ENCODE measurements at places on chromosomes 6 and 20.
A peak's percentile ranks its signal among the peaks of the same experiment; 100 is the strongest.

DNA sequence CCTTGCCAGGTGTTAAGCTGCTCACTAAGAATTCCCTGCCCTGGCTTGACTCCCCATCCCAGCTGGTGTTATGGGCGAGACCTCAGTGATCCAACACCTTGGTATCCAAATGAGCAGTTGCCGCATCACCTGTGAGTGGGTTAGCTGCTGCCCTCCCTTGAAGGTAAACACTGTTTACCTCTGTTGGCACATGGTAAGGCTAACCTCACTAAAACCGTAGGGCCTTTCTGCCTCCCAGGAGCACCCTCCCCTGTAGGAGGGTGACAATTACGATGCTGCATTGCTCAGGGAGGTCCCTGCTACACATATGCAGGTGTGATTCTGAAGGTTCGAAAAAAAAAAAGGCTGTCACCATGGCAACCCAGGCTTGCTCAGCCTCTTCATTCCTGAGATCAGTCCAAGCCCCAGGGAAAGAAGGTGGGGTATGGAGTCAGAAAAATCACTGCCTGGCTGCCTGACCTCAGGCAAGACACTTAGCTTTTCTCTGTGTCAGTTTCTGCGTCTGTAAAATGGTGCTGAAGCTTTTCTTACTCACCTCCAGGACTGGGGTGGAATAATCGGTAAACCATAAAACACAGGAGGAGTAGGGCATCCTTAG, 19.5 kb downstream of the PNPLA1 start:
- DNase-seq = no peak

DNA sequence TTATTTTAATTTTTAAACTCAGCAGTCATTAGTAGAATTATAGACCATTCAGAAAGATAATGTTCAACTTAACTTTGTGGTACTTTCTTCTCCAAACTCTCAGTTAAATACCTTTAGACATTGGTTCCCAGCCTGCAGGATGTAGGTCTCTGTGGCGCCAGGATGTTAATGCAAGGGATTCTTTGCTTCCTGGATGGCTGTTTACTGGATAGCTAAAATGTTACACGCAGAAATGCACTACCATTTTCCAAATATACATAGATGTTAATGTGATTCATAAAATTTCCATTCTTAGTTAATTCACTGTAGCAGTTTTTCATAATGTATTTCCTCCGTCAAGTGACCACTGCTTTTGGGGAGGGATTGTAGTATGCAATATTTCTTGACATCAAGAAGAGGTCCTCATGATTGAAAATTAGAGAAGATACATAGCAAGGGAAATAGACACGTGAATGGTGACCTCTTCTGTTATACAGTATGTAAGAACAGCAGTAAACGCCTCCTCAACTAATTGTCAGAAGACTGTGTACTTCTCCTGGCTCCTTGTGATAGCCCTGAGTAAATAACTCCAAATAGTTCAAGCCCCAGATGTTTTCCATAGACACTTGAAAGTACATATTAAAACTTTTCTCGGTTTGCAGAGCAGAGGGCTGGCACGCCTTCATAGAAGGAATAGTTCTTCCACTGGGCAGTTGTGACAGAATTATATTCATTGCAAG, 128.8 kb downstream of the LCA5 start:
- DNase-seq = no peak

DNA sequence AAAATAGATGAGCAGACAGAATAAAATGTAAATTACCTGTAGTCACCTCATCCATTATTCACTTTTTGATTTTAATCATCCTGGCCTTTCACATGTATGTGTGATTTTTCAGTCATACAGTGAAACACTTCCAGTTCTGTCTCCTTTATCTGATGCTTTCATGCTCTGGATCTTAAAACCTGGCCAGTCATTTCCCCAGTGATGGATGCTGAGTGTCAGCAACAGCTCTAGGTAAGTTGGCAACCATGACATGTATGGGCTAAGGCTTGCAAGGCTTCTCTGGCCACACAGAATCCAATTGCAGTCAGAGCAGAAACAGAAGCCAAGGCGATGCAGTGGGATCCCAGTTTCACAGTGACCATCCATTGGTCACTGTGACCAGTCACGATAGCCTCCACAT, 35.8 kb downstream of the FBXO9 start:
- DNase-seq = no peak

- no peak for DNase-seq
Measured at GRCh38 chr6:41769376-41769775, 10.3 kb downstream of the FRS3 start.

- DNase-seq = no peak
Measured at GRCh38 chr6:156013155-156013554, 557.5 kb upstream of the NOX3 start.

DNA sequence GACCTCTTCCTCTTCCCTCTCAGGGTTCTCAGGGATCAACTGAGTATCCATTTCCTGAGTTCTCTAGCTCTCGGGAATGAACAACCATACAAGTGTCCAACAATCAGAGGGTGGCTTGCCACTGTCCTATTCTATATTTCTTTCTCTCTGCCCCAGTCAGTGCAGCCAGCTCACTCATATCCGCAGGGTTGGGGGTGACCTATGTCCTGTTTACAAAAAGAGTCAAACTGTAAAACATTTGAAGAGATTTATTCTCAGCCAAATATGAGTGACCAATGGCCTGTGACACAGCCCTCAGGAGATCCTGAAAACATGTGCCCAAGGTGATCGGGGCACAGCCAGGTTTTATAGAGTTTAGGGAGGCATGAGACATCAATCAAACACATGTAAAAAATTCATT, 10.8 kb upstream of the BTN3A2 start:
- DNase-seq = no peak

GRCh38 chr6:111952821-111953540, 79.7 kb upstream of the FYN start:
- peak; percentile 86 for DNase-seq

DNA sequence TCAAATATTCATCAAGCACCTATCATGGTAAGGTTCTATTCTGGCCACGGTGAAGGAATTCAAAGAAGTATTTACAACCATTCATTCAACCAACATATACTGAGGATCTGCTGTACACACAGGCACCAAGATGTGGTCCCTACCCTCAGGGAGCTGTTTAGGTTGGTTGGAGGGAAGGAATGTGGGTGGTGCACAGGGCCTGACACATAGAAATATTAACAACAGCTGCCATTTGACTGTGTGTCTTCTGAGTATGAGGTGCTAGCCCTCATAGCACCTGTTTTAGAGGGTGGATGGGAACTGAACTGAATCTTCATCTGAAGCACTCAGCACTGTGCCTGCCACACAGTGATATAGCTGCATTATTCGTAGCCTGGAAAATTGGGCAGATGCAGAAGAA, 7.3 kb downstream of the SNPH start:
- DNase-seq = no peak

DNA sequence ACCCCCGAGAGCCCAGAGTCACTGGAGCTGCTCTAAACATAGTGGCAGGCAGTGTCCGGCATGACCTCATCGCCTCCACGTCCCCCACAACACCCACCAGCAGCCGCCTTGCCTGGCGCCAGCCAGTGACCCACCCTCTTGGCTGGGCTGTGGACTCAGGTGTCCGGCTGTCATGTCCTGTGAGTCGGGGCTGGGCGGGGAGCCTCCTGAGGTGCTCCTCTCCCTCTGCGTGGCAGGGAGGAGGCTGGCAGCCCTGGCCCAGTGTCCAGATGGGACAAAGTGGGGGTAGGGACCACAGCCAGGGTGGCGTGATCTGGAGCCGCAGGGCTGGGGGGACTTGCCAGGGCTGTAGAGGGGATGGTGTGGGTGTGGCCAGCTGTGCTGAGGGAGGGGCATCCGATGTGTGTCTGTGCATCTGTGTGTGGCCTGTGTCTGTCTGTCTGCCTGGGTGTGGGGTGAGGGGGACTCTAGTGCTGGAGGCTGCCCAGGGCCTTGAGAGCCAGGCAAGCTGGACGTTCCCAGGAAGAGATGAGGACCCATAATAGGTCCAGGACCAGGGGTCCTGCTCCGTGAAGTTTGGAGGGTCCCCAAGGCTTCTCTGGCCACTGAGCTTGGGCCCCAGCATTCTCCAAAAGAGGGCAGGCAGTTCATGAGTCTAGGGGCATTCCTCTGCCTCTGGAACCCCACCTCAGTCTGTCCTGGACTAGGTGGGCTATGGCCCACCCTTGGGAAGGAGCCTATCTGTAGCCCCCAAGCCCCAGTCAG, 2.3 kb upstream of the SOX18 start:
- no peak for DNase-seq

DNA sequence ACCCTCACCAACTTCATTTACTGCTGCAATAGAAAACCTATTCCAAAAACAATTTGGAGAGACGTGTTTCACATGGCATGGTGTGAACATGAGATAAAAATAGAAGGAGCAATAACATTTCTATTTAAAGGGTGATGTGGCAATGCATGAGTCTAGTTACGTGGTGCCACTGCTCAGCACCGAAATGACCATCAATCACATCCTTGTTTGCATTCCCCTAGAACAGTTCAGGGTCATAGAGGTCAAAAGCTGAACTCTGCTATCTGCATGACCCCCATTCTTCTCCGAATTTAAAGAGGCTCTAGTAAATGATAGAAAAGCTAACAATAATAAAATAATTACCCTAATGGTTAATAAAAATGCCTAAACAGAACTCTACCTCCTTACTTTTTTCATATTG, 29.5 kb downstream of the ROS1 start:
- no peak for DNase-seq

- DNase-seq = no peak
Measured at GRCh38 chr6:71523548-71523947, 234.9 kb downstream of the OGFRL1 start.
